ENCODE measurements at places on chromosomes 3 and 15. TPM values are rescaled to one million over a fixed set of nuclear protein-coding genes. Genes with fewer than 3 reads are reported as not detected.

ZPLD1 gene
- total RNA-seq = not detected

NR1I2 gene
- 0.67 TPM for total RNA-seq

SH3GL3 gene
- total RNA-seq = not detected

OR5K2 gene
- total RNA-seq = not detected

FAN1 gene
- total RNA-seq = 14.9 TPM

MED12L gene
- 1.8 TPM for total RNA-seq

TARS3 gene
- 8.4 TPM for total RNA-seq

ETV5 gene
- 2.2 TPM for total RNA-seq

CYP1A1 gene
- total RNA-seq = 0.48 TPM

LYSMD2 gene
- total RNA-seq = 21.8 TPM

PLA2G4F gene
- not detected for total RNA-seq

MASP1 gene
- not detected for total RNA-seq

ECE2 gene
- total RNA-seq = not detected

CHCHD4 gene
- total RNA-seq = 27.0 TPM

C2CD4B gene
- total RNA-seq = not detected
